ENCODE measurements at places on chromosomes 13 and 19.

GRCh38 chr13:51902776-51903175 is 41.0 kb downstream of the CCDC70 start:
- DNase-seq = no peak

DNA sequence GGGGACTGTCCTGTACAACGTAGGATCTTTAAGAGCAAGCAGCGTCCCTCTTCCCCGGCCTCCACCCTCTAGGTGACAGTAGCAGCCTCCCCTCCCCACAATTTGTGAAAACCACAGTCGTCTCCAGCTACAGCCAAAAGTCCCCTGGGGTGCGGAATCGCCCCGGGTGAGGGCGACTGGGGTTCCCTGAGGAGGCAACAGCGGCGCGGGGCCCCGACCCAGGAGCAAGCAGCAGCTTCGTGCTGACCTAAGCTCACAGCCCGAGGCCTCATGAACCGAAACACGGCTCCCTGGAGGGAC is 322 bp downstream of the ZNF558 start:
- no peak for DNase-seq

DNA sequence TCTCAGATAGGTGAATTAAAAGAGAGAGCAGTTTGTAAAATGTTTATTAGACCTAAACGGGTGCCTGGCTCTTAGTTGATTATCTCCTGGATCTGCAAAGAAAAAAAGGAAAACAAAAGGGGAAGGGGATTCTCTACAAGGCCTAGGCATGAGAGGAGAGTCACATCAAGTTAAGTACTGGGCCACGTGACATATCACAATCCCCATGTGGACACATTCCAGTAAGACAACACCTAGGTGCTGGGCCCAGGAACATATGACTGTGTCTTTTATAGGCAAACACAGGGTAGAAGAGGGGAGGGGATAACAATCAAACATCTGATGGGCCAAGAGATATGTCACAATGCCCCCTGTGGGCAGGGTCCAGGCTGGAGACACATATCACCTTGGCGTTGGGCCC is 4.2 kb upstream of the ZNF91 start:
- DNase-seq = no peak

GRCh38 chr13:99311137-99311536 is 3.9 kb upstream of the GPR183 start:
- DNase-seq = no peak

GRCh38 chr19:49845414-49845813 is 5.5 kb upstream of the PTOV1 start:
- DNase-seq = no peak

DNA sequence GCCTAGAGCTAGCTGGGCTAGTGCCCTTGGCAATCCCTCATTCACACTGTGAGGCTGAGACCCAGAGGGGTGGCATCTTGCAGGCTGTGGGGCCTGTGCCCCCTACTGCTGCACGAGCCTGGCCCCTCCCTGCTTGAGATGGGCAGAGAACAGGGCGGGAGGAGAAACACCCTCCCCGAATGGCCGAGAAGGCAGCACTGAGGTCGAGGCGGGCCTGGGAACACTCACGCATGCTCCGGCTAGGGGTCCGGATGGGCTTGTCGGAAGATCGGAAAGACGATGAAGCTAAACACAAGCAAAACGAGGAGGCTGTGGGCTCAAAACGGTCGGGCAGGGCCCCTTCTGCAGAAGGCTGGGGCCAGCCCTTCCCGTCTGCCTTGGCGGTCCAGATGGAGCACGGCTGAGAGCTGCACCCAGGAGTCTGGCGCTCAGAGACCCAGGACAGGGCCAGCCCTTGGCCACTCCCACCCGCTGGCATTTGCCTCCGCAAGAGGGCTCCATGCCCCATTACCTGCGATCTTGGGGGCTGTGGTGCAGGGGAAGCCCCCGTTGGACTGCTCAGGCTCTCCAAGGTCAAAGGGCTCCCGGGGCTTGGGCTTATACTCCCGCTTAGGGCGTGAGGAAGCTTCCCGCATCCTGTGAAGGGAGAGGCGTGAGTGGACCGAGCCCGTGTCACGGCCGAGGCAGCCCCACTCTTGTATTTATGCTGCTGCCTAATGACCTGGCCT is 18.9 kb downstream of the MPND start:
- DNase-seq = no peak

- no peak for DNase-seq
Observed at GRCh38 chr13:78012046-78012445, 93.4 kb upstream of the EDNRB start.

GRCh38 chr13:60258349-60258748 is 94.6 kb upstream of the DIAPH3 start:
- DNase-seq = no peak

DNA sequence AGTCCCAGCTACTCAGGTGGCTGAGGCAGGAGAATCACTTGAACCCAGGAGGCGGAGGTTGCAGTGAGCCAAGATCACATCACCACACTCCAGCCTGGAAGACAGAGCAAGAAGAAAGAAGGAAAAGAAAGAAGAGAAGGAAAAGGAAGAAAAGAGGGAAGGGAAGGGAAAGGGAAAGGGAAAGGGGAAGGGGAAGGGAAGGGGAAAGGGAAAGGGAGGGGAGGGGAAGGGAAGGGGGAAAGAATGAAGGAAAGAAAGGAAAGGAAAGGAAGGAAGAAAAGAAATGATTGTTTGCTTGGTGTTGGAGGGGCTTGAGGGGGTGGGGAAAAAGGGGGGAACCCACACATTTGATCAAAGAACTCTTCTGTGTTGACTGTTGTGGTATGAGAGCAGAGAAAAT is 10.0 kb downstream of the PMIS2 start:
- DNase-seq = no peak

- DNase-seq = no peak
Observed at GRCh38 chr13:85419611-85420010, 379.6 kb downstream of the SLITRK6 start.

DNA sequence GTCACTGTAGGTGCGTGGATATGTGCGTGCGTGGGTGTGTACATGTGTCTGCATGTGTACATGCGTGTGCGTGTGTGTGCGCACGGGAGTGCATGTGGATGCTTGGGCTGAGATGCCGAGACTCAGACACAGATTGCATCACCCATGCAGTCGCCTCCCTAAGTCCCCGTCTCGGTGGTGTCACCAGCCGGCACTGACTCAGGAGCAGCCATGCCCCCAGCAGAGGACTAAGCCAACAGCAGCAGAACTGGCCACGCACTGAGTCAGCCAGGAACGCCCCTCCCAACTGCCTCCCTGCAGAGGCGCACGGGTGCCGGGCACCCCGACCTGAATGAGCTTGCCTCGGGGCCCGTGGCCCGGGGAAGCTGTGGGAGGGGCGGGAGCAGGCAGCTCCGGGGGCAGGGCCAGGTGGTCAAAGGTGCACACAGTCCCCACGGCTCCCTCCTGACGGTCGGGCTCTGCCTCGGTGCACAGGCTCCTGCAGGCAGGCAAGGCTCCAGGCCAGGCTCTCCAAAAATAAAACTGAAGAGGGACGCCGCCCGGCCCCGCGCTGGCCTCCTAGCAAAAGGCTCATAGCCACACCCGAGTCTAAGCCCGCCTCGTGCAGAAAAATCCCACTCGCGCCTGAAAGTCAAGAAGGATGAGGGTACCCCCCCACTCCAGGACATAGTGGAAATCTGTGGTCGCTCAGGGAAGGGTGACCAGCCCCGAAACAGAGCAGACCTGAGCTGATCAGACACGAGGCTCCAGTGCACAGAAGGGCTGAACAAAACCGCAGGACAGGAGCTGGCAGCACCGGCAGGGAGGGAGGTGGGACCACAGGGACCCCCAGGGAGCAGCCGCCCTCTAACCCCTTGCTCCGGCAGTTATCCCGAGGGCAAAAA is 49.2 kb downstream of the GADD45B start:
- peak; percentile 66 for DNase-seq

DNA sequence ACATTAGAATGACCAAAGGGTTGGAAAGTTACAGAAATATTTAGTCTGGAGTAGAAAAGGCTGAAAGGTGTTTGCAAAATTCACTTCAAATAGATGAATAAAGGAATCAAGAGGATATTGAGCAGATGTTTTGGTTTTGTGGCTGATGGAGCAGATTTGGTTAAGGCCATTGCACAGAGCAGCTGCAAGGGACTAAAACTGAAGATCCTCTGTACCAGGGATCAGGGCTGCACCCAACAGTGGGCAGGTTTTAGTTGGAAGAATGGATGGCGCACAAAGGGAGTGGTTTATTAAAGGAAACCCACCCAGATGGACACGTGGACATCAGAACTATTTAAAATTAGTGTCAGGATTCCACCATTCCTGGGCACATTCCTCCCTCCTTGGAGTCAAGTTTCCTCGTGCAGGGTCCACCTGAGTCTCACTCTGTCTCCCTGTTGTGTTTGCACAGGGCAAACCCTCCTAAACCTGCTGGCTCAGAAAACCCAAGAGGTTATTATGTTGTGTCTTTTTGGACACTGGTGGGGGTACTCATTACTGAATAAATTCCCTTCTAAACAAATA is 9.2 kb upstream of the UBAC2 start:
- DNase-seq = no peak

DNA sequence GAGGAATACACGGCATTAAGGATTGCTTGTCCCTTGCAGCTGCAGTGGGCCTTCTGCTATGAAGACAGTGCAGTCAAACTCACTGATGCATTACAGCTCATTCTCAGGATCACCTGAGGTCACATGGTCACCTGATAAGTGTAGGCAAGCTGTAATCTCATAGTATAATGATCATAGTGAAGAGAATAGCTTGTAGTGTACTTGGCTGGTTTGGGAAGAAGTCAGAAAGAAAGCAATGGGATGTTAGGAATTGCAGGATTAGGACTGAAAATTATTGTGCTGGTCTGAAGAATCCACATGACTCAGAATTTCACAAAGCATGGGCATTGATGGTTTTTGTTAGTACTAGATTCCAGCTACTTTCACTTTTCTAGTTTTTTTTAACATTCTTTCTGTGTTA is 76.7 kb downstream of the MBNL2 start:
- no peak for DNase-seq

- DNase-seq = no peak
Observed at GRCh38 chr13:29529754-29530153, 65.7 kb downstream of the SLC7A1 start.

- DNase-seq = no peak
Observed at GRCh38 chr19:36771261-36772231, 1.1 kb downstream of the ZNF850 start.

- no peak for DNase-seq
Observed at GRCh38 chr19:14770136-14770535, 8.2 kb downstream of the ADGRE2 start.

DNA sequence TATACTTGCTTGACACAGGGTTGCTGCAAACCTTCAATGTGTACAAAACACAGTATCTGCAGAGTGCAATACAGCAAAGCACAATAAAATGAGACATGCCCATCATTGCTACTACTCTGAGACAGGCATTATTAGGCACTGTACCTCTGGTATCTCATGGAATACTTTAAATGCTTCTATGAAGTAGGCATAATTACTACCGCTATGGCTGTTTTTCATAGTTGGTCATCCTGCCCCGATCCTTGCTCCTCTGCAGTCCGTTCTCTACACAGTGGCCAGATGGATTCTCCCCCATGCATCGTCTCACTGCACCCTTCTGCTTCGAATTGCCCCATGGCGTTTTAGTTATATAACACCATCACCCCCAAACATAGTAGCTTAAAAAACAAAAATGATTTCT is 83.0 kb upstream of the UBL3 start:
- DNase-seq = no peak

GRCh38 chr19:14786421-14786851 is 8.1 kb upstream of the ADGRE2 start:
- no peak for DNase-seq

DNA sequence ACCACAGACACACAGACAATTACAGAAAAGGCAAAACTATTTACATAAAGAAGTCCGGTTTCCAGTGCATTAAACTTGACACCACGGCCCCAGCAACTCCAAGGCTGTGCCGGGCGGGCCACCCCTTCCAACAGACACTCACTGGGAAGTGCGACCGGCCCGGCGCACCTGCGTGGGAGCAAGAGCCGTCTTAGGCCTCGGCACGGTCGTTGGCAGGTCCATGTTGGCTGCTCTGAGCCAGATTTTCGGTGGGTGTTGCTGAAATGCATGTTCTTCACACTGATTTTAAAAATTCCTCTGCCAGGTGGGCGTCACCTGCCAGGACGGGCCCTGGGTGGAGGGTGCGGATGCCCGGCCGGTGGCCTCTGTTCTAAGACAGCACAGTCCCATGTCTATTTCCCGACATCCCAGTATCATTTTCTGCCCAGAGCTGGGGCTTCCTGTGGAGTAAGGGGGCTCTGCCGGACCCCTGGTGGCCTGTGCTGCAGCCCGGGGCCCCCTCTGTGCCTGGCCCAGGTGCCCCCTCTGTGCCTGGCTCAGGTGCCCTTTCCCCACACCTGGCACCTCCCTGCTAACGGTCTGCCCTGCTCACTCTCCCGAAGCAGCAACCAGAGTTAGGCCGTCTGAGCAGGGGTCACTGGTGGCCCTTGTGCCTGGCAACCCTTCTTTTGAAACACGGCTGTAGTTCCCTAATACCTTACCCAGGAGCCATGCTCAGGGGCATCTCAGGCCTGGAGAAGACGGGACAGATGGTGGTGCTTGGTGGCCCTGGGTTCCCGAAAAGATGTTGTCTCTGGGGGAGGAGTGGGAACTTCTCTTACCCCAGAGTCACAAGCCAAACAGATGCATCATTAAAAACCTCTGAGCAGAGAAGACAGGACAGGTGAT is 9.2 kb downstream of the TMEM255B start:
- DNase-seq = no peak

- DNase-seq = no peak
Observed at GRCh38 chr13:99565478-99566124, 64.3 kb downstream of the TM9SF2 start.

GRCh38 chr19:49594157-49594992 is 3.4 kb downstream of the PRR12 start:
- no peak for DNase-seq

- DNase-seq = no peak
Observed at GRCh38 chr19:30778961-30779715, 407.0 kb downstream of the ZNF536 start.

DNA sequence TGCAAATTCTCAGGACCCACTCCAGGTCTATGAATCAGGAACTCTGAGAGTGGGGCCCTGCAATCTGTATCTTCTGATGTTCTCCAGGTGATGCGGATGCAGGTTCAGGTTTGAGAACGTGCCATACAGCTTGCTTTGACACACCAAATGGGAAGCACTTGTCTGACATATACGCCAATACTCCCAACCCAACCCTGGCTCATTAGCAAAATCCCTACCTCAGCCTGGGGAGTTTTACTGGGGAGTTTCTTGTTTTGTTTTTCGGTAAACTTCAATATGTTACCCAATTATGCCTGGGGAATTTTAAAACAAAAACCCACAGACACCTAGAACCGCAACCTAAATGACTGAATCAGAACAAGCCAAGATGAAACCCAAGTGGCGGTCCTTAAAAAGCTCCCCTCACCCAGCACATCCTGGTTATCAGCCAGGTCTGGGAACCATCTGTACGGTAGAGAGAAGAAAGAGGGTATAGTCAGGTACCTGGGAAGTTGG is 41.2 kb downstream of the ABCC4 start:
- no peak for DNase-seq

DNA sequence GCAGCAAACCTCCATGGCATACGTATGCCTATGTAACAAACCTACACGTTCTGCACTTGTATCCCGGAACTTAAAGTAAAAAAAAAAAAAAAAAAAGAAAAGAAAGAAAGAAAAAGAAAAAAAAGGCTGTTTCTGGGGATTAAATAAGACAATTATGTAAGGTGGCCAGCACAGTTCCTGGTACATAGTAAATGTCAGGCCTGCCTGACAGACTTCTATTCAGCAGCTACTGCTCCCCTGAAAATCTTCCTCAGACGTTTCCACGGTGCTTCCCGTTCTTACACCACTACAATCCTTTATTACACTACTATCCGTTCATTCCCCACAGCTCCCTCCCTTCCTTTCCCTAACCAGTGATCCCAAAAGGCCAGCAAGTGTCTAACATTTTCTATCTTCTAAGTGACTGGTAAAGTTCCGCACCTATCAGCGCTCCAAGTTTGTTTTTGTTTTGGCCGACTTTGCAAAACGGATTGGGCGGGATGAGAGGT is 636 bp upstream of the RB1 start:
- no peak for DNase-seq
